ENCODE measurements at places on chromosomes 4 and X.

GRCh38 chr4:70994069-70994366, 569 bp downstream of the DCK start:
- no peak for DNase-seq

DNA sequence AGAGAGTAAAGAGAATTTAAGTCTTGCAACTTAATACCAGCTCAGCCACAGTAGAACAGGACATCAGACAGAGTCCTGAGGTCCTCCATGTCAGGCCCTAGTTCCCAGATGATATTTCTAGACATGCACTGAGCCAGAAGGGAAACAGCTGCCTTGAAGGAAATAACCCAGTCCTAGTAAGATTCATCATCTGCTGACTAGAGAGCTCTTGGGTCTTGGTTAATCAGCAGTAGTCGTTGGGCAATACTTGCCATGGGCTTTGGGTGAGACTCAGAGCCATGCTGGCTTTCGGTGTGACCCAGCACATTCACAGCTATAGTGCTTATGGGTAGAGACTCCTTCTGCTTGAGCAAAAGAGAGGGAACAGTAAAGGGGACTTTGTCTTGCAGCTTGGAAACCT, 379.1 kb downstream of the AR start:
- DNase-seq, result no peak

DNA sequence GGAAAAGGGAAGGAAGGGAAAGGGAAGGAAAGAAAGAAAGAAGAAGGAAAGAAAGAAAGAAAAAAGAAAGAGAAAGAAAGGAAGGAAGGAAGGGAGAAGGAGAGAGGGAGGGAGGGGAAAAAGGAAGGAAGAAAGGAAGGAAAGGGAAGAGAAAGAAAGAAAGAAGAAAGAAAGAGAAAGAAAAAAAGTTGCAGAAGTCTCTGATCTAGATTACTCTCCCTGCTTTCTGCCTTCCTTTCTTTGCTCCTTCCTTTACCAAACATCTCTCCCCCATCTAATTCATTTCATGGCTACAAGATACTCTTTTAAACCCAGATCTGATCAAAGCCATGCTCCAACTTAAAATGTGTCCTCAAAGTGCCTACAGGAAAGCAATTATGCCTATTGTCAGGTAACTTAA, 148.6 kb downstream of the KIT start:
- DNase-seq, result no peak

- no peak for DNase-seq
Observed at GRCh38 chrX:1215123-1215823, 2.8 kb upstream of the CRLF2 start.

Data from activated T-helper 1 cell treated with anti-CD3 and anti-CD28 coated beads, Interleukin-2, amount 50 U/mL, for 16 hours (primary cell).